ENCODE measurements at places on chromosomes 5 and 9.

- no peak for DNase-seq
Observed at GRCh38 chr5:67515020-67515689, 318.6 kb upstream of the CD180 start.

- DNase-seq: peak; percentile 26
Observed at GRCh38 chr5:133709209-133709725, 96.9 kb upstream of the FSTL4 start.

- no peak for DNase-seq
Observed at GRCh38 chr5:137747848-137748247, 6.3 kb downstream of the HNRNPA0 start.

- no peak for DNase-seq
Observed at GRCh38 chr5:142969624-142970439, 199.7 kb downstream of the ARHGAP26 start.

GRCh38 chr5:95080441-95080840 is 204.5 kb downstream of the MCTP1 start:
- DNase-seq: no peak

GRCh38 chr5:65924366-65925043 is 1.9 kb upstream of the ERBIN start:
- no peak for DNase-seq

- no peak for DNase-seq
Observed at GRCh38 chr9:21082671-21083070, 4.9 kb upstream of the IFNB1 start.

GRCh38 chr9:94855903-94856302 is 129.4 kb downstream of the AOPEP start:
- no peak for DNase-seq

DNA sequence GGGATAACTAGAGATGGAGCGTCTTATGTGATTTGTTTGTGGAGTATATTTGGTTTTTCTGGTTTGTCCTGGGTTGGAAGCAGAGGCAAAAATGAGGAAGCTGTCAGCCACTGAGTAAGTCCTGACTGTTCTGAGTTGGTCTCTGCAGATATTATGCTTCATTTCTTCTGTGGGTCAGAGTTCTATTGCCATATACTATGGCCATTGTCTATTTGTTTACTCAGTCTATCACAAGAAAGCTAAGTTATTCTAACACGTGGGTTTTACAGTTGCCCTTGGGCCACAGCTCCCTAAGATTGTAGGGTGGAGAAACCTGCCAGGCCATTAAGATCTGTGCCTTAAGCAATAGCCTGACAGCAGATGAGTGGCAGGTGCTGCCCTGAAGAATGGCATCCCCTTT is 3.0 kb upstream of the CTSV start:
- peak; percentile 50 for DNase-seq

DNA sequence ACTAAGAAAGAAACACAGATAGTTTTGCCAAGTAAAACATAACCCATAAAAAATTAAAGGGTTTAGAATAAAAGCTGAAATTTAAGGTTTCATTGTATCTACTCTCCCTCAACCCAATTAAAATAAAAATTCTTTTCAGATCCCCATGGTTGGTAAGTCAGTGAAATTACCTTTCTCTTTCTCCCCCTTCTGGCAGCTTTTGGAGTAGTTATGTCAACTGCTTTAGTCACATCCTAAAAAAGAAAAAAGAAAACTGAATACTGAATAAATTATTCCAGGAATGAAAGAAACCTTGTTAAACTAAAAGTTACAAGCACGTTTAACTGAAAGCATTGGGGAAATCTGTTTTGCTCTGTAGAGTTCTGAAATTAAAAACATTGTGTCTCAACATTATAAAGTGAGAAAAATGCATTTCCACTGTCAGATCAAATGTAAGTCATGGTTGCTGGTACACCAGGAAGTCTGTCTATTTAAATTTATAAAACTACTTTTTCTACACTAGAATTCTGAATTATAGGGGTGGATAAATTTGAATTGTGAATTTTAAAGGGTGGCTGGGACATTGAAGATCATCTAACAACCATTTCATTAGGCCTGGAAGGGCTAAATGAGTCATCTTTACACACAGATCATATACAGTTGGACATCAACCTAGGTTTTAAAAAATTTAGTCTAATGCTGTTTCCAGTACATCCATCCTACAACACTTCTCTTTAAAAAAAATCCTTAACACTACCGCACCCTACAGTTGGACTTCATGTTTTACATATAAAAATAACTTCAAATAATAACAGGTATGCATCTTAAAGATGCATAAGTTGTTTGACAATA is 24.7 kb downstream of the PSIP1 start:
- DNase-seq: peak; percentile 29

- peak; percentile 78 for DNase-seq
Observed at GRCh38 chr5:170633235-170634081, 129.6 kb downstream of the KCNIP1 start.

GRCh38 chr5:117652958-117653280 is 1078.3 kb upstream of the SEMA6A start:
- DNase-seq: no peak

DNA sequence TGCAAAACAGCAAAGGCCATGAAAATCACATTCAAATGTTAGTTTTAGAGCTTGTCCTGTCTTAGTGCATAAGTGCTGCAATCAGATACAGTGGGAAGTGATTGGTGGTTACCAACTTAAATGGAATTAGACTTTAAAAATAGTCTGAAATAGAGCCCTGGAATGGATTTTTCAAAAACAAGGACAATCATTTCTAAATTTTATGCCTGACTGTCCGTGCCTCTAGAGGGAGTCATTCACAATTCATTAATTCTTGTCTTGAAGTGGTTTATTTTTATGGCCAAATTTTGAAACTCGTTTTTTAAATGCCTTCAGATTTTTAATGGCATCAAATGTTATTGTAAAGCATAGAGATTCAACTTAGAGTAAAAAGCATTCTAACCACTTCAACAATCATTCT is 561.8 kb upstream of the DAB2 start:
- no peak for DNase-seq

DNA sequence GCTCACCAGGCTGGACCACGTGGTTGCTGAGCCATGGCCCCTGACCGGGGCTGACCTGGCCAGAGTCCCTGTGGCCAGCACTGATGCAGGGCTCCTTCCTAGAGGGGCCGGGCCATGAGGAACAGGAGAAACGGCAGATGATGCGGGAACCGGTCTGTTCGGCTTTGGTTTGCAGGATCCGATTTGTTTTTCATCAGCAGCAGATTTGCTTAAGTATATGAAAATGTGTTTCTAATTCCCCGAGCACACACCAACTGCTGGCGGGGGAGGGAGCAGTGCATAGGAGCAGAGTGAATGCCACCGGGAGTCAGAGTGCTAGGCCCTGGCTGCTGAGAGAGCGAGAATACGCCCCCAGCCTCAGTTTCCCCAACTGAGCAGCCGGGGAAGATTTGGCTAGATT is 13.6 kb downstream of the NTNG2 start:
- DNase-seq: no peak

DNA sequence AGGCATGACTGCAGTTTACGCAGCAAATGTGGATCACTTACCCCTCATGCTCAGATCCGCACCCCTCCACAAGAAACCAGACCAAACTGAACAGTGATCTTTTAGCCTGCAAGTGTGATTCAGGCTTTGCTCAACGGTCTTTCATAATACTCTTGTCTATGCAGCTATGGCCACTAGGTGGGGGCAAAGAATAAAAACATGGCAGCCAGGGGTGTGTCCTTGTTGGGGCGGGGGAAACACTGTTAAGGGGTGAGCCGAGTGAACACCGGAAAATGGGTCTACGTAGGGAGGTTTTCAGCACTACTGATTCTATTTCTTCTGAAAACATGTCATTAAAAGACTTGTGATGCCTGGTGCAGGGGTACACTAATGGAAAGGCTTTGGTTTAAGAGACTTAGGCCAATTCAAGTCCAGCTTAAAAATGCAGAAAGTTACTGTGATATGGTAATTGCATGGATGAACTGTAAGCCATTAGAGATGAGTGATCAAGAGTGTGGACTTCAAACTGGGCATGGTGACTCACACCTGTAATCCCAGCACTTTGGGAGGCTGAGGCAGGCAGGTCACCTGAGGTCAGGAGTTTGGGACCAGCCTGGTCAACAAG is 49.9 kb upstream of the GPR151 start:
- peak; percentile 76 for DNase-seq

DNA sequence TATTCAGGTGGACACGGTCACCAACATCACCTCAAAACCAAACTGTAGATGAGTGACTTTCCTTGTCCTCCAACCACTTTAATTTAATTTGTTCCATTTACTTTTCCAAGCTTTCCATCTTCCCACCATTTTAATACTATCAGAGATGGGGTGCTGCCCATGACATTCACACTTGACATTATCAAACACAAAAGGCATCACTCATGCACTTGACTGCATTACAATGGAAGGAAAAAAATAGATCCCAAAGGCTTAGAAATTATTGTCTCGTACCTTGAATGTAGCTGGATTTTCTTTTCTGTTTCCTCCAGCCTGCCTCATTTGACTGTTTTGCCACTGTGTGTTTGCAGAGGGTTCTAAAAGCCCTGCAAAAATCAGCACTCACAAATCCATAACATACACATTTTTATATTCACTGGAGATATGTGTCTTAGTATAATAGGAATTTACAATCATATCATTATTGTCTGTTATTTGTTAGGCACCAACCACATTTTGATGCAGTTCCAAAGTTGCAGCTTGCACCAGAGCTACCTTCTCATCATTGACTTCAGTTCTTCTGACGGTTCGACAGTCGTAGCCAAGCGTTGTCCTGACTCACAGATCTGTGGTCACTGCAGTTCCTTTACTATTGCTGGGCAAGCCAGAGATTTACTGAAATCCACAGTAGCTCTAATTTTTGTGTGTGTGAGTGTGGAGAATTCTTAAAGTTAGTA is 712.3 kb upstream of the WWC1 start:
- no peak for DNase-seq

GRCh38 chr9:21333226-21333625 is 2.0 kb downstream of the KLHL9 start:
- DNase-seq: no peak

- DNase-seq: no peak
Observed at GRCh38 chr9:99431103-99431502, 209.0 kb downstream of the SEC61B start.

DNA sequence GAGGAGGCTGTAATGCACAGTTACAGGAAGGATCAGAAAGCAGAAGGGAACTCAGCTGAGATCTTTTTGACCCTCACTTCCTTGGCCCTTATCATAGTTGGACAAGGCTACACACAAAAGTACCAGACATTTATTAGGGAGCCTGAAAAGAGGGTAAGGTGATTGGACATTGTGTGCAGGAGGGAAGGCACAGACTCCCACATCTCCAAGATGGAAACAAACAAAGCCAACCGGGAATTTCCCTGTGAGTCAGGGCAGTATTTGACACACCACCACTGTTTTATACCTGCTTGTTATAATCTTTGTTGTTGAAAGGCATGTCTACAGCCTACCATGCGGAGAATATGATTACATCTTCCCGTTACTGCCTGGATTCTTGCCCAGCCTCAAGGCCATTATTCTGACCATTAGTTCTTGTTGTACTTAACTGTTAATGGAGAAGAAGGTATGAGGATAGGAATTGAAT is 3.0 kb upstream of the CCNG1 start:
- DNase-seq: peak; percentile 64

GRCh38 chr5:9715891-9716335 is 85.8 kb upstream of the TAS2R1 start:
- DNase-seq: no peak

GRCh38 chr9:133959171-133959570 is 33.0 kb downstream of the VAV2 start:
- no peak for DNase-seq

DNA sequence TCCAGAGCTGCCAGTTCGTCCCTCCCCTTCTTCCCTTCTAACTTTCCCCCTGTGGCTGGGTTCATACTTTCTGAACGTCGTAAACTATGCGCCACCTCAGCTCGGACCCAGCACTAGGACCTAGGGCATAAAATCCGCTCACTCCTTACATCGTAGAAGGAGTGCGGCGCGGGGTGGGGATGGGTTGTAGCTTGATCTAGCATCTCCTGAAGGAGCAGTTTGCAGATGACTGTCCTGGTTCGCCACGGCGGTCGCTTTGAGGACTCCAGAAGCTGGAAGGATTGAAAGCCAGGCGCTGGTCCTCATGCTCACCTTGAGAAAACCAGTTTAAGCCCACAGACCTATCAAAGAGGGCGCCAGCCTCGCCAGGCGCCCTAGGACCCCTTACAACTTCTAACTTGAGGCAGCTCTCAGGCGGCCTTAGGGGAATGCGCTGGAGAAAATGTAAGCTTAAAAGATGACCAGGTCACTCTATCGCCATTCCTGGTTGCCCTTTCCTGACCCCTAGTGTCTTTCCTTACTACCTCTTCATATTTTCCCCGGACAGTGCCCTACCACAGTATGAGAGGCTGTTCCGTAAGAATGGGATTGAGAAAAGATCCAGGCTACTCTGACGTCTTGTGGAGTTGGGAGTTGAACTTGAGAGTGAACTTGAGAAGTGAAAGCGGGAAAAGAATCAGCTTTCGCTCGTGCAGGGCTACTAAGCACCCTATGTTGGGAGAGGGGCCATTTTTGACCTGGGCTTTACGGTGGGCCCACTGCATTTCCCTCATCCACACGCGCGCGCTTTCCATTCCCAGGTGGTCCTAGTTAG is 2.8 kb downstream of the RORB start:
- DNase-seq: peak; percentile 11

DNA sequence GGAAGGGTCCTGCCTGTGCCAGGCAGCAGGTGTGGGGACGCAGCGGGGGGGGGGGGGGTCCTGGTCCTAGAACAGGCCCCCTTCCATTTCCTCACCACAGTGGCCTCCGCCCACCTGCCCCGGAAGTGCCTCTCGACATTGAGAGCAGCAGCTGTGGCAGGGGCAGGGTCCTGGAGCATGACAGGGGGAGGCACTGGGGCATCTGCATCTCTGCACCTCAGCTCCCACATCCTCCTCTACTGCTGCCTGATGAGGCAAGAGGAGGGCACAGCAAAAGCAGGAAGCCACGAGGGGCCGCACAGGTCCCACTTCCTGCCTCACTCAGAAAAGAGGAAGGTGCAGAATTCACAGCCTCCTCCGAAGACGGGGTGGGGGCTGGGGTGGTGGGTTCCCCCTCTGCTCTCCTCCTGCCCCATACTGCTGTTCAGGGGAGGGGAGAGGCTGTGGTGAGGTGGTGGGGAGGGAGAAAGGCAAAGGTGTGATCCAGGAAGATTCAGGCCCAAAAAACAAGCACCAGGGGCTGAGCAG is 14.8 kb downstream of the AKNA start:
- DNase-seq: no peak

GRCh38 chr5:151052836-151053235 is 28.0 kb downstream of the TNIP1 start:
- DNase-seq: no peak

DNA sequence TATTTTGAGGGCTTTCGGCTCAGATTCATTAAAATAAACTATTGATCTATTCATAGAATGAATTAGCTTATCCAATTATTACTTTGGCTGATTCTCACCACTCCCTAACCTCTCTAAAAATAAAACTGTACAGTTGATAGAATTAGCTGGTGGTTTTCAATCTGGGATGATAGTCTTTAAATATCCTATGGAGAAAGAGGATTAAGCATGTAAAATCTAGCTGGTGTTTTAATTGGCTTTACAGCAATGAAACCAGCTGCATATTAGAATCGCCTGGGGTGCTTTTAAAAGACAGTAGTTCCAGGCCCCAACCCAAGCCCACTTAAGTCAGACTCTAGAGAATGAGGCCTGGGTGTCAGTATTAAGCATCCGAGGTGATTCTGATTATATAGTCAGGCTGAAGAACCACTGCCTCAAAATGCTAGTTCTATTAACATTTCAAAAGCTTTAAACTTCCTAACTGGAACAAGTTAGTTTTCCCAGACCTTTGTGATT is 95.1 kb downstream of the MAP1B start:
- DNase-seq: no peak

GRCh38 chr5:58893551-58893950 is 310.7 kb downstream of the RAB3C start:
- DNase-seq: no peak

Data from hepatocyte (in vitro differentiated cells).